ENCODE measurements at places on chromosomes 2 and 18.
A peak's percentile ranks its signal among the peaks of the same experiment; 100 is the strongest.

DNA sequence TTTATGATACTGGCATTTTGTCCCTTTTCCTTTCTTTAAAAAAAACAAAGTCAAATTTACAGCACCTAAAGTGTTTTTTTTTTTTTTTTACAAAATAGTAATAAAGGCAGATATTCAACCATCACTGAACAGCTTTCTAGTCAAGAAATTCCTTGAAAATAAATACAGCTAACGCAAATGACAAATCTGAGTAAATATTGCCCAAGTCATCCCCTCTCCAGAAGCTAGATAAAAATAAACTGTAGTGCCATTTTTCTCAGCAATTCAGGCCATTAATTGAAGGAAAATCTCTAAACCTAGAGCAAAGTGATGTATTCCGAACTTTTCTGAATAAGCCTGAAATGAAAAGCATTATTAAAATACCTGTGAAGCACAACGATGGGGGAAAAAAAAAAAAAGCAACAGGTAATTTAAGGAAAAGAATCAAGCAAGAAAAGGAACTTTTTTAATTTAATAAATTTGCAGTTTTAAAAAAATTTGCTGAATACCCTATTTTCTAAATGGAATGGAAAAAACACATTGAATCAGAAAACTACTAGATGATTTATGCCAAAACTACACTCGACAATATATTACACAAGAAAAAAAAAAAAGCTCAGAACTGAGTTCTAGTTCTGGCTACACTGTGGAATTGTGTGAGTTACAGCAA lies 6.9 kb downstream of the SP3 start:
- DNase-seq: no peak

- no peak for DNase-seq
Measured at GRCh38 chr2:85901155-85901554, 12.4 kb upstream of the ST3GAL5 start.

- no peak for DNase-seq
Measured at GRCh38 chr2:112662704-112663103, 17.0 kb downstream of the SLC20A1 start.

GRCh38 chr18:34483198-34483597 lies 226.9 kb upstream of the DTNA start:
- DNase-seq: no peak

- DNase-seq: no peak
Measured at GRCh38 chr2:241813644-241814392, 4.8 kb downstream of the NEU4 start.

- DNase-seq: no peak
Measured at GRCh38 chr2:144507441-144508171, 12.3 kb downstream of the ZEB2 start.

DNA sequence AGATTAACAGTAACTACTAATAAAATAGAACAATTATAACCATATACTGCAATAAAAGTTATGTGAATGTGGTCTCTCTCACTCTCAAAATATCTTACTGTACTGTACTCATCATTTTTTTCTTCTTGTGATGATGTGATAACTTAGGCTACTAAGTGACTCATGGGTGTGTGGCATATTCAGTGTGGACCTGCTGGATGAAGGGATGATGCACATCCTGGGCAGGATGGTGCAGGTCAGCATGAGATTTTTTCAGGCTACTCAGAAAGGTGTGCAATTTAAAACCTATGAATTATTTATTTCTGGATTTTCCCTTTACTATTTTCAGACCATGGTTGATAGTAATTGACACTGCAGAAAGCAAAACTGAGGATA lies 90.7 kb downstream of the NCKAP5 start:
- DNase-seq: peak; percentile 80

GRCh38 chr18:23377669-23378301 lies 75.3 kb upstream of the RIOK3 start:
- peak; percentile 63 for DNase-seq

DNA sequence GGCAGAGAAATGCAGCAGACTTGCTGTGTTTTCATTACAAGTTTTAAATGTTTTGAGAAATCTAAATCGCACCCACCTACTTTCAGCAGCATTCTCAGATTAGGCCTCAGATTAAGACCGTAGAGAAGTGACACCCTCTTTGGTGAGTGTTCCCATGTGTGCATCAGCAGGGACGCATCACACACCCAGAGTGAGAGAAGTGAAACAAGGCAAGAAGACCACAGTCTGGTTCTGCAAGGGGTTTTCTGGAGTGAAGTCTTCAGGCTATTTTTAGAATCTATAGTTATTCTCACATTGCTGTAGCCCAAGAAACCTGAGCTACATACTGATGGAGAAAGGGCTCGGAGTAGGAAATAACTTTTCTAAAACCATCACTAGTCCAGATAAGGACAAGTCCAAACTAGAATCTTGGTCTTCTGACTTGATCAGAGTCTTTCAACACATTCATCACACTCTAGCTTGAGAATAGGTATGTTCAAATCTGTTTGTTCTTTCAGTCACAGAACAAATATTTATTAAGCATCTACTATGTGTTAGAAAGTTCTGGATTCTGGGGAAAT lies 1216.6 kb upstream of the PIK3C3 start:
- no peak for DNase-seq

DNA sequence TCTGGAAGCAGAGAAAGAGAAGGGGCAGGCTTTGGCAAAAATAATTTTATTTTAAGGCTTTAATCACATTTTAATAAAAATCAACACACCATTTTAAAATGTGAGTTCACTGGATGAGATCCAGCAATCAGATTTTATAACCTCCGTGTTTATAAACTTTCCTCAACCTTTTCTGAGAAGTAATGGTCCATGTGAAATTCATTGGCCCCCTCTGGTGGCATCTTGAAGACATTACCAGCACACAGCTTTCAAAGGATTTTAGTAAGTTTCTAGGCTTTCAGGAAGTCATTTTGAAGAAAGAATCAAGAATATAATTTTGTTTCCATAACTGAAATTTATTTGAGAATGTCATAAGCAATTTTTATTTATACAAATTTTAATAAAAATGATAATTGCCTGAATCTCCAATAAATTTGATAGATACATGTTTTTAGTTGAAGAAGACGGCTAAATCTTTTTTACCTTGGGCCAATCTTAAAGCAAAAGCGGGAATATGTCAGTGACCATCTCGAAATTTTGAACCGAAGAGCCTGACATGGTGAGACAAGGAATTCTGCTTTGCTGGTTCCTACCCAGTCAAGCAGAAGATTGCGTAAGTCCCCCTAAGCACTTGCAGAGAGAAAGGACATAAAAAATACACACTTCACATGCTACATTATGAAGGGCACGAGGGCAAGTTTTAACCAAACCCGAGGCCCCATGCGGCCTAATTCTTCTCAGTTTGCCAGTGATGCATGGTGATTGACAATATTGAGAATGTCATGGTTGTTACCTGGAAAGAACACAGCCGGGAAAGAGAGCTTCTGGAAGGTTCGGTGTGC lies 128.4 kb upstream of the CBLN2 start:
- peak; percentile 21 for DNase-seq

- DNase-seq: no peak
Measured at GRCh38 chr2:71571945-71572344, 118.6 kb downstream of the DYSF start.

- no peak for DNase-seq
Measured at GRCh38 chr2:175745911-175746310, 256.2 kb downstream of the LNPK start.

DNA sequence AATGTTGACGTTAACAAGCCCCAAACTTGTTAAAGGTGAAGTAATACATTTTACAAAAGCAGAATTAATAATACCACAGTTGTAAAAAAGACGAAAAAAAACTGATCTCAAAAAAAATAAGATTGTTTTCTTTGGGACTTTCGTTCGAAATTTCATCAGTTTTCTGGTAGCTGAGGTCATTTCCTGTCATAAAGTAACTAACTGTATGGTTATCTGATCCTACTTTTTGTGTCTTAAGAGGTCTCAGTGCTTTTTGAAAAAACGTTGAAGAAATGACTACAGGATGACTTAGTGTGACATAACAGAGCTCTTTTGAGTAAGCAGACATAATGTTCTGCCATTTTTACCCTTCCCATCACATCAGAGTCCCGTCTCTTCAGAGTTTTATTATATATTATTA lies 79.3 kb downstream of the BIRC6 start:
- DNase-seq: no peak

GRCh38 chr2:215870088-215870490 lies 143.3 kb downstream of the MREG start:
- DNase-seq: peak; percentile 37

DNA sequence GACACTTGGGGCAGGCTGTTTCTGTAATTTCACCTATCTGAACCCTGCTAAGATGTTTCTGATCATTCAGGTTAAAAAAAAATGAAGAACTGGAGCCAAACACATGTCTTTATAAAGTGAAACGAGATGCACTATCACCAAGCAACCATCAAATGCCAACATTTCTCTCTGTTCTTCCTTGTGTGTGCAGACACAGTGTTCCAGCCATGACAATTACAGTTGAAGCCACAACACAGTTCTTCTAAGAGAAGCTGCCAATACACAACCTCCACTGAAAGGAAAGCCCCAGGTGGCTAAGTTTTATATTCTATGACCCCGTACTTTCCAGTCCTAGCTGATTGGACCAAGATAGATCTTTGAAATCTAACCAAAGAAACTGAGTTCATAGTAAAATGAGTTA lies 181.8 kb downstream of the RAD51AP2 start:
- DNase-seq: no peak

DNA sequence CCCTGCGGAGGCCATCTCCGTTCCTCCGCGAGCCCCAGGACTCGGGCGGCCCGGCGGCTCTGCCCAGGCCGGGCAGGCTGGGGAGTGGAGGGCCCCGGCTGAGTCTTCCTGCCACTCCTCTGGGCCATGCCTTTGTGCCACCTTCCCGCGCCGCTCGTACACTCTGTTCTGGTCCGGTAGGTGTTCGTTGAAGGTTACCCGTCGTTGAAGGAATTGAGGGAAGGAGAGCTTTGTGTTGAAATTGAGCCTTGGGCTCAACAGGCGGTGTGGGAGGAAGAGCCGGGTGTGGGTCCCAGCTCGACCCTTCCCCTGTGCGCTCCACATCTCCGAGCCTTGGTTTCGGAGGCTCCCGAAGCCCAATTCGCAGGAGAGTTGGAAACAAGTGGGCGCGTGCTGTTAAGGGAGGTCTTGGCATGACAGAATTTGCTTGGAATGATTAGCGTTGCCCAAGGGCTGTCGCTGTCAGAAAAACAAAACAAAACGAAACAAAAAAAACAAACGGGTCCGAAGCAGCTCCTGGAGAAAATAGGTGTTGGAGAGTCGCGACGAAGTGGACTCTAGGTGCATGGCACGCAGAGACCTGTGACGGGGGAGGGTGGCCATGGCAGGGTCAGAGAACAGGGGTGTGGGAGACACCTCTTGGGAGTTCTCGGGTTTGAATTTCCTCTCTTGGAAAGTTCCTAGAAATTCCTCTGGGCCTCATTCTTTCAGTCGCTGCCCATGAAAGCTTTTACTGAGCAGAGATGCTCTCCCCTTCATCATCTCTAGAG lies 1.2 kb upstream of the MZT2A start:
- DNase-seq: no peak

GRCh38 chr2:147829106-147829505 lies 15.7 kb upstream of the ACVR2A start:
- DNase-seq: peak; percentile 24

GRCh38 chr2:29011418-29012060 lies 30.4 kb downstream of the TOGARAM2 start:
- DNase-seq: no peak

- DNase-seq: no peak
Measured at GRCh38 chr2:36554531-36554930, 43.4 kb downstream of the FEZ2 start.

- DNase-seq: peak; percentile 51
Measured at GRCh38 chr2:220224691-220225543, 597.5 kb downstream of the SLC4A3 start.

DNA sequence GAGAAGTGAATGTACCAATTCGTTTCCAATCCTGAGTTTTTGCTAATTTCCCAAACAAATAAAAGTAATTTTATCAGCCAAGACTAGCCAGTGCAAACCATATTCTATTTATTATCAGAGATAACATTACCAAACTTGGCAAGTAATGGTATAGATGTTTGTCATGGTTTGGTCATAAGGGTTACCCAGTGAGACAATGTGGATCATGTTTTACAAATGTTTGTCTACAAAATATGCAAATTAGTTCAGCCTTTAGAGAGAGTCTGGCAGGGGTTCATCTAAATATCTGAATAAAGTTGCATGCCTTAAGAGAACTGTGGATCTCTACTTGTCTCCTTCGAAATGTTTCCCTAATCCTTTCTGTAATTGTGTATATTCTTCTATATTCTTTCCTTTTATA lies 152.2 kb downstream of the KCNH7 start:
- no peak for DNase-seq

- peak; percentile 2 for DNase-seq
Measured at GRCh38 chr18:73101977-73102376, 234.2 kb upstream of the NETO1 start.

DNA sequence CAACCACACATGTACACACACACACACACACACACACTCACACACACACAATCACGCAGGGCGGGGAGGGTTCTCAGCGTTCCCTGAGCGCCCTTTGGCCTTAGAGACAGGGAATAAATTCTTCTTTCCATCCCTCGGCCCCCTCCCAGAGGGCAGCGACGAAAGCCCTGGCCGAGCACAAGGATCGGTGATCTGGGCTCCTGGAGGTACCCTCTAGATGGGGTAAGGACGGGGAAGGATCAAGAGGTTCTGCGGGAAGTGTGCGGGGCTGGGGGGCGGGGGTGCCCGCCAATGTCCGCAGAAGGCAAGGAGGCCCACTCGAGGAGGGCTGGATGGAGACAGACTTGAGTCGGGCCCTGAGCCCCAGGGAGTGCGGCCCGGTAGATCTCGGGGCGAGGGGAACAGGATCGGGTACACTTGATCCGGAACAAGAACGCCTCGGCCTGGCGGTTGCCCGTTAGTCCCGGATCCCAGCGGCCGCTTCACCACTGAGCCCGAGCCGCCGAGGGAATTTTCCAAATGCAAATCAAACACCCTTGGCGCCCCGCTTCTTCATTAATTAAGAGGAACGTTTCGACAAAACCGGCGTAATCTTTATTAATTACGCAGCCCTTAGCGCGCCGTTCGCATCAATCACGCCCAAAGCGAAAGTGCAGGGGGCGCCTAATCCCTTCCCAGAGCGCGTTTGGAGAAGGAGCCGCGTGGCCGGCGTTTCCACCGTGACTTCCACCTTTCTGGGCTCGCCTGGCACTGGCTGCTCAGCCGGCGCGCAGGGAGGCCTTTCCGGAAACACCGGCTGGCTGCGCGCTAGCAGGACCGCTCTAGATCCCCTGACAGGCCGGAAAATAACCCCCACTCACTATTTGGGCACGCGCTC lies 7.0 kb upstream of the PAX3 start:
- DNase-seq: no peak

GRCh38 chr2:138676619-138677021 lies 103.6 kb downstream of the NXPH2 start:
- no peak for DNase-seq

- no peak for DNase-seq
Measured at GRCh38 chr2:233856184-233856583, 1.8 kb upstream of the HJURP start.

GRCh38 chr2:68250196-68250595 lies 2.1 kb downstream of the PPP3R1 start:
- no peak for DNase-seq
